ENCODE measurements at places on chromosomes 1 and 21.
A peak's percentile ranks its signal among the peaks of the same experiment; 100 is the strongest.

- DNase-seq = no peak
Observed at GRCh38 chr1:58456470-58456869, 90.1 kb downstream of the OMA1 start.

DNA sequence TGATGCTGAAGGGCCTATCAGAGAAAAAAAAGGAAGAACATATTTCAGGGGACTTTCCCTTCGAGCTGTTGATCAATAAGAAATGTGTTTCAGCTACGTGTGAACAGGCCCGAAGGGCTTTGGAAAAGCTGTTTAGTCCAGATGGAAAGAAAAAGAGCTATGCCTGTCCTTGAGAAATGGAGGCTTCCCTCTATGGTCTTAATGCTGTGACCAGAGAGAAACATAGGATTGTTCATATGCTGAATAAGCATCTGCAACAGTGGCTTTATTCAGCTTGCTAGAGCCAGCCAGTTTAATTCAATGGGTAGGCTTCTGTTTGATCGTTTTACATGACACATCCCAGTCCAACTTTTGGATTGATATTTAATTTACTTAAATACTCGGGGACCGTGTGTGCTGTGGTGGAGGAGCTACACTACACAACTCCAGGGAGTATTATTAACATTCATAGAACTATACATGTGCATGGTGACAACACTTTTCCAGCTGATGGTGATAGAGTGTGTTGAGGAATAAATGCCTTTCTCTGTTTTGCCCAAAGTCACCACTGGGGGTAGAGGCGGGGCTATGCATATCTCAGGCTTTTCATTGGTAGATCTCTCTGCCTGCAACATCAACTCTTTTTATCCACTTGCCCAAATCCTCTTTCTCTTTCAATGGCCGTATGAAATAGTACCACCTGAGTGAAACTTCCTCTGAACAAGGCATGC is 106.7 kb upstream of the C8B start:
- DNase-seq = no peak

DNA sequence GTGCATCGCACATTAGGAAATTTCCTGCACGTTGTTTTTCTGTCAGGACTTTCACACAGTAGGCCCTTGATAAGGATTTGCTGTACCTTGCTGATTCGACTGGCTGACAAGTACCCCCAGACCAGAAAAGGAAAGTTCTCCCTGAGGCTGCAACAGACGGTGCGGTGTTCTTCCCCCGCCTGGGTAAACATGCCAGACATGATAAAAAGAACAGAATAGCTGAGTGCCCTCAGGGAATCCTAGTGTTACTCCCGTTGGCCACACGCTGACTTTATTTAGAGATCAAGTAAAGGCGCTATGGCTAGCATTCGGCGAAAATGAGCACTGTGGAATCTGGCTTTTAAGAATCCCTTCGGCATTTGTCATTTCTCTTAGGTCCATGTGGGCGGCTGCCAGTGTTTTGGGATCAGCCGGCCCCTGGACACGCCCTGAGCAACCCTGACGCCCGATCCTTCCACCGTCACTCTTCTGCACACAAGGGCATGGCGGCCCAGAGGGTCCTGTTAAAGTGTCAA is 607.7 kb downstream of the KIF26B start:
- no peak for DNase-seq

DNA sequence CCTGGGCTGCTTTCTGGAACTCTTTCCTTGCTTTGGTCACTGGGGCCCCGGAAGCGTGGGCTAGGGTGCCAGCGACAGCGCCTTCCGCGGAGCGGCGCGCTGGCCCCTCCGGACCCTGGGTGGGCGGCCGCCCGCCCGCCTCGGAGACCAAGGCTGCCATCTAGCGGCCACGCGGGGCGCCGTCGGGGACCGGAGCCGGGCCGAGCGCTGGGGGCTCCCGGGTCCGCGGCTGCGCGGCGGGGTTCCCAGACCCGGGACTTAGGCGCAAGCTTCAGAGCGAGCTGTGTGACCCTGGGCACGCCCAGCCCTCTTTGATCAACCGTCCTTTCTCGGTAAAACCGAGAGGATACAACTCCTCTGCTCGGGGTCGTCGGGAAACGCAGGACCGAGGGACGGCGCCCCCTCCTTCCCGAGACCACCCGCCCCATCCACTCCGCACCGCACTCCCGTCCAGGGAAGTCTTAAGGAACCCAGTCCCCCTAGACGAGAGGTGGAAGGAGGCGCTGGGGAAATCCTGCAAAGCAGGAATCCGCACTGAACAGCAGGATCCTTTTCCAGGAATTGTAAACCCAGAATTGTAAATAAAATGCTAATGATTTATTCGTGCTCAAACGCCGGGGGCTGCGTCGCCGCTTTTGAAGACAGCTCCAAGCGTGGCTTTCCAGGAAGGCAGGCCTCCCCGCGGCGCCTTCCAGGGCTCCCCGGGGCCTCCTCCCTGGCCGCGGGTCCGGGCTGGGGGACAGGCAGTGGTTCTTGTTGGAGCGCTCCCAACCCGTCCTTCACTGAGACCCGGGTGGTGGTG is 41.2 kb downstream of the RRAGC start:
- DNase-seq = no peak

GRCh38 chr1:107531065-107531908 is 390.4 kb downstream of the NTNG1 start:
- no peak for DNase-seq

- DNase-seq = no peak
Observed at GRCh38 chr1:3290915-3291314, 163.6 kb upstream of the ARHGEF16 start.

DNA sequence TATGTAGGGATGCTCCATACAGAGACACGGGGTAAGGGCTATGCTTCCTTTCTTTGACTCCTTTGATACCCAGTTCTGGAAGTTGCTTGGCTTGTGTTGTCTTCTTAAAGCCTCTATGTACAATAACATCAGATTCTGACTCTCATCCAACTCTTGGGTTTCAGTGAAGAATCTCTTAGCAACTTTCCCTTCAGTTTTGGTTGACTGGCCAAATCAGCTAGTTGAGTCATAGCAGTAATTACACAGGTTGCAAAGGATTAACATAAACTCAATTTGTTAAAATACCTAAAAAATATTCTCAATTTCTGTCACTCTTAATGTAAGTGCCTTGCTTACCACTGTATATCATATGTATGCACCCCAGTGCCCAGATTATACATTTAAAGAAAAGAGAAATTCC is 9.2 kb downstream of the CD1E start:
- DNase-seq = no peak

DNA sequence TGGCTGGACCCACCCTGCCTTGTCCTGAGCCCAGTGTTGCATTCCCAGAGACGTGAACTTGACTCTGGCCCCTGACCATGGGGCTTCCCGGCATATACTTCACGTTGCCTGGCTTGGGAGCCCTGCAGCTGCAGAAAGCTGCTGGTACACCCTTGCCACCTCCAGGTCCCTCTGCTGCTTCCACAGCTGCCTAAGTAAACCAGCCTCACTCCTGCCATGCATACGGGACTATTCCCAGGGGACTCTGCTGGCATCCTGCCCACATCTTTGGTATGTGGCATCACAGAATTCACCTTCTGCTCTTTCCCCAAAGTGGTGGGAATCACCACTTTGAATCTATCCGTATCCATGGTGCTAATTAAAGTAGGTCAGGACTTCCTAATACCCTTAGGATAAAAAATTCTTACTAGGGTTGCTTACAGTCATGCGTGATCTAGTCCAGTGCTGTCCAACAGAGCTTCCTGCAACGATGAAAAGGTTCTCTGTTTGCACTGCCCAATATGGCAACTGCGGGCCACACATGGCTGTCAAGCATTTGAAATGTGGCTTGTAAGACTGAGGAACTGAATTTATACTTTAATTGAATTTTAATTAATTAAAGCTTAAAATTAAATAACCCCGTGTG is 203.0 kb downstream of the GRIK3 start:
- no peak for DNase-seq

DNA sequence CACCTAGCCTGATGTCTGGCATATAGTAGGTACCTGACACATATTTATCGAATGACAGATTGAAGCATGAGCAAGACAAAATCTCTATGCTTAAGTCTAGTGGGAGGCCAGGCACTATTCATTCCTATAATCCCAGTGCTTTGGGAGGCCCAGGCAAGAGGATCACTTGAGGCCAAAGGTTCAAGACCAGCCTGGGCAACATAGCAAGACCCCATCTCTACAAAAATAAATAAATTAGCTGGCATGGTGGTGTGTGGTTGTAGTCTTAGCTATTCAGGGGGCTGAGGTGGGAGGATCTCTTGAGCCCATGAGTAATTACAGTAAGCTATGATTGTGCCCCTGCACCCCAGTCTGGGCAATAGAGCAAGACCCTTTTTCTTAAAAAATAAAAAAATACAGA is 23.2 kb upstream of the TUT4 start:
- no peak for DNase-seq

GRCh38 chr1:36389261-36389660 is 3.5 kb upstream of the STK40 start:
- DNase-seq = no peak

- DNase-seq = no peak
Observed at GRCh38 chr1:29029667-29030066, 94.0 kb downstream of the TMEM200B start.

DNA sequence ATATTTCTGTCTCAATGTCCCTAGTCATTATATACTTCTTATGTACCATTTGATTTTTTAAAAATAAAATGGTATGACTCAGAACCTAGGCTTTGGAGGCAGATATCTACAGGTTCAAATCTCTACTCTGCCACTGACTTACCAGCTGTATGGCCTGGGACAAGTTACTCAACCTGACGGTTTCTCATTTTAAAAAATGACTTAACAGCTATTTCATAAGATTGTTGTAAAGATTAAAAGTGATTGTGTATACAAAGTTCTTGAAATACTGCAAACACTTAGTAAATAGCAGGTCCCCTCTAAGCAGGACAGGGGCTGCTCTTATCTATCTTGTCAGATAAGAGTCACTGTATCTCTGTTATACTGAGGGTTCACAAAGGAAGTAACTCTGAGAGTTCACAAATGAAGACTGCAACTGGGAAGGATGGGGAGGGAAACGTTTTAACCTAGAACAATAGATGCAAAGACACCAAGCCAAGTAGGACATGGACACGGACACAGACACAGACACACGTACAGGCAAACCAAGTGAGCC is 2.6 kb downstream of the BCAR3 start:
- DNase-seq = no peak

- DNase-seq = no peak
Observed at GRCh38 chr1:233045588-233045987, 95.2 kb downstream of the NTPCR start.

GRCh38 chr21:35178827-35179226 is 129.7 kb upstream of the RUNX1 start:
- no peak for DNase-seq

DNA sequence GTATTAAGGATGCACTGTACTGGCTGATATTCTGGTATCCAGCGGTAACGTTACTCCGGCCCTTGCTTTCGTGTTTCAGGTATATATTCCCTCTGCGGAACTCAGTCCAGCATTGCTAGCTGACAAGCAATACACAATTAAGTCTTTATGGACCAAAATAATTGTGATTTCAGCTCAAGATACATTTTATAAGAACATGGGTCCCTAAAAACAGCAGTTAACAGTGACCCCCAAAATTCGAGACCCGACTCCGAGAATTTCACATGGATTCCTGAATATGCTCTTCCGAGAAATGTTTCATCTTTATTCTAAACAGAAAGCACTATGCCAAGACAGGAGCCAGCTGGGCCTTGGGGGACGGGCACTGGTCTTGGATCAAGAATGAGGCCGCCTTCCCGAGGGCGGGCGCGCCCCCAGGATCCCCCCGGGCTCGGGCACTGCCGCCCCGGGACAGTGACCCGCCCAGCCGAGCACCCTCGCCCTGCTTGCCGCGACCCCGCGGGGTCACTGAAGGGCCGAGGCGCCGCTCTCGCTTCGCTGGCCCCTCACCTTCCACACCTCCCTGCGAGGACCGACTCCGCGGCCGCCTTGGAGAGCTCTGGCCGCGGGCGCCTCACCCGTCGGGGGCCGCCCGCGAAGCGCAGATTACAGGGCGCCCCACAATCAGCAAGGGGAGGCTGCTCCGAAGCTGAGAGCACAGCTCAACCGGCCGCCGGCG is 610 bp downstream of the SCYL3 start:
- DNase-seq = no peak

- no peak for DNase-seq
Observed at GRCh38 chr1:65149351-65150107, 1.5 kb downstream of the AK4 start.

- peak; percentile 1 for DNase-seq
Observed at GRCh38 chr1:201267481-201268229, 15.7 kb upstream of the PKP1 start.

- DNase-seq = no peak
Observed at GRCh38 chr1:211468595-211468994, 23.4 kb downstream of the RD3 start.

GRCh38 chr1:67855444-67855843 is 22.2 kb upstream of the GNG12 start:
- no peak for DNase-seq

DNA sequence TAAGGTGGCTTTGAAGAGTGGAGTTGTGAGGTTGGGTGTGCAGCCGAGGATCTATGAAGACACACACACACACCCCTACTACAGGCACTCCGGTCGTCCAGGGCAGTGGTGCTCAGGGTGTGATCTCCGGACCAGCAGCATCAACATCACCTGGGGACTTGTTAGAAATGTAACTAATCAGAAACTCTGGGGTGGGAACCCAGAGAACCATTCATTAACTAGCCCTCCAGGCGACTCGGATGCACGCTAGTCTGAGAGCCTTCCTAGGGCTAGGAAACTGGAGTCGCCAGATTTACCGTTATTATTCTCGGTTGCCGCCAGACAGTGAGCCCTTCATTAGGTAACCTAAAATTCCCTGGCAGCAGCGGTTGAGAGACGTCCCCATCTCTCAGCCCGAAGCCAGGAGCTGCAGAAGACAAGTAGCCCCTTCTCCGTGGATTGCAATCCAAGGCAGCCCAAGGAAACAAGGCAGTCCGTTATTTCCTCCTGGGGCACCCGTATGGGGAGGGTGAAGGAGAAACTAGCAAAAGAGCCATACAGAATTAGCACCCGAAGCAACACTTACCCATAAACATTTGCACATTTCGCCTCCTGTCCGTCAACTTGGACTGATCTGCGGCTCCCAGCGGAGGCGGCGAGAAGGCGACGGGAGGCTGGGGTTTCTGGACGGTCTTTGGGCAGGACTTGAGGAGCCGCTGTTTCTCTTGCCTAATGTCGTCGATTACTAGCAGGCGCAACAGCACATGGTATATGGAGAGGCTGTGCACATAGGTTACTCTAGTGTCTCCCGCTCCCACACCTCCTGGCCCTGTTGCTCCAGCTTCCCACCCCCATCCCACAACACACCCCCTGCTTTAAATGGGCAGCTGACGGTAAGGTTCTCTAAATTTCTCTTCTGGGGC is 2.9 kb upstream of the CCN1 start:
- DNase-seq = peak; percentile 89

GRCh38 chr1:93702111-93702827 is 20.6 kb upstream of the BCAR3 start:
- no peak for DNase-seq

DNA sequence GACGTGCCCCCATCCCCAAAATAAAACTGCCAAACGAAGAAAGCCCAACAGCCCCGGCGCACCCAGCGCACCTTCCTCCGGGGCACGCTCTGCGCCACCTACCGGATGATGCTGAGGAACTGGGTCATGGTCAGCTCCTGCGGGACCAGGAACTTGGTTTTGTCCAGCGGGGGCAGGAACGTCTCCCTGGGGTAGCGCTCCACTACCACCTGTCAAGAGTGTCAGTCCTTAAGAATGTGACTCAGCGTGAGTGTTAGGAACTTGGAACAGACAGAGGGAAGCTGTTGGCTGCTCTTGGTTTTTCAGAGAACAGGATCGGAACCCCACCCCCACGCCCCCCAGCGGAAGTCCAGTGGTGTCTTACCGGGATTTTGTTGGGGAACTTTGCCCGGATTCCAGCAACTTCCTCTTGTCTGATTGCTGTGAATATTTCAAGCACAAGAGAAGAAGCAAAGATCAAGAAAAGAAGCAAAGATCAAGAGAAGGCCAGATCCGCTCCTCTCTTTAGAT is 431 bp downstream of the MAP1LC3C start:
- DNase-seq = peak; percentile 34

All from amniotic stem cell (primary cell).